ENCODE measurements at places on chromosomes 6 and 20.
A peak's percentile ranks its signal among the peaks of the same experiment; 100 is the strongest.

DNA sequence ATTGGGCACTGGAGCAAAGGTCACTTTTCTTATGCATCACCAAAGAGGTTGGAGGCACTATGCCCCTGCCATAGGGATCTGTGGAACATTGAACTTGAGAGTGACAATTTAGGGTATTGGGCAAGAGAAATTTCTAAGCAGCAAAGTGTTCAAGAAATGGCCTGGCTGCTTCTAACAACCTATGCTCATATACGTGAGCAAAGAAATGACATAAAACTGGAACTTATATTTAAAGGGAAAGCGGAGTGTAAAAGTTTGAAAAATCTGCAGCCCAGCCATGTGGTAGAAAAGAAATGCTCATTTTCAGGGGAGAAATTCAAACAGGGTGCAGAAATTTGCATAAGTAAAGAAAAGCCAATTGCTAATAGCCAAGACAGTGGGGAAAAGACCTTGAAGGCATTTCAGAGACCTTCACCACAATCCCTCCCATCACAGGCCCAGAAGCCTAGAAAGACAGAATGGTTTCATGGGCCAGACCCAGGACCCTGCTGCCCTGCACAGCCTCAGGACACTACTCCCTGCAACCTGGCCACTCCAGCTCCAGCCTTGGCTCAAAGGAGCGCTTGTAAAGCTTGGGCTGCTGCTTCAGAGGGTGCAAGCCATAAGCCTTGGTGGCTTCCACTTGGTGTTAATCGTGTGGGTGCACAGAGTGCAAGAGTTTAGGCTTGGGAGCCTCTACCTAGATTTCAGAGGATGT, 24.4 kb downstream of the NCR2 start:
- no peak for DNase-seq

DNA sequence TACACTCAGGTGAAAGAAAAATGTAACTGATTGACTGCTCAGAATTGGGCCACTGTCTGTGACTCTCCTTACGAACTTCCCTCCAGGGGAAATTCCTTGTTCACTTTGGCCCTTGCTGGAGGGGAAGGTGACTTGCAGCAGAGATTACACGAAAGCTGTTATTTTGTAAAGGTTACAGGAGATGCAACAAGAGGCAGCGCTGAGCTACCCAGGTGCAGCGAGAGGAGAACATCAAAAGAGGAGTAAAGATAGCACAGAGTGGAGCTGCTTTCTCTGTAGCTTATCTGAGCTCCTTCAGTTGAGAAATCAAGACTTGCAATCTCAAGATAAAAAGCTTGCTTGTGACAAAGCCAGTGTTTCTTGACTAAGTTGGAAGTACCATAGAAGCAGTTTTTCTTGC, 144.6 kb downstream of the ARHGAP18 start:
- no peak for DNase-seq

DNA sequence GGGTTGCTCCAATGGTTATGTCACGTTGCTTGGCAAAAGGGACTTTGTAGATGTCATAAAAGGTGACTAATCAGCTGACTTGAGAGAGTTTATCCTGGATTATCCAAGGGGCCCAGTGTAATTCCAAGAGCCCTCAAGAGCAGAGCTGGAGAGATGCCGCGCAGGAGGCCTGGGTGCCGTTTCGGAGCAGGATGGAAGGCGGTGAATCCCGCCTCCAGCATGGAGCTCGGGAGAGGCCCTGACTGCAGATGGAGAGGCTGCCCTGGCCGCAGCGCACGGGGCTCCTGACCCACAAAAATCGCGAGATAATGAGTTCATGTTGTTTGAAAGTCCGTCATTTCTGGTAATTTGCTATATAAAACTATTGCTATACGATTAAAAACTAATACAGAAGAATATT, 219.8 kb downstream of the ZDHHC14 start:
- no peak for DNase-seq

DNA sequence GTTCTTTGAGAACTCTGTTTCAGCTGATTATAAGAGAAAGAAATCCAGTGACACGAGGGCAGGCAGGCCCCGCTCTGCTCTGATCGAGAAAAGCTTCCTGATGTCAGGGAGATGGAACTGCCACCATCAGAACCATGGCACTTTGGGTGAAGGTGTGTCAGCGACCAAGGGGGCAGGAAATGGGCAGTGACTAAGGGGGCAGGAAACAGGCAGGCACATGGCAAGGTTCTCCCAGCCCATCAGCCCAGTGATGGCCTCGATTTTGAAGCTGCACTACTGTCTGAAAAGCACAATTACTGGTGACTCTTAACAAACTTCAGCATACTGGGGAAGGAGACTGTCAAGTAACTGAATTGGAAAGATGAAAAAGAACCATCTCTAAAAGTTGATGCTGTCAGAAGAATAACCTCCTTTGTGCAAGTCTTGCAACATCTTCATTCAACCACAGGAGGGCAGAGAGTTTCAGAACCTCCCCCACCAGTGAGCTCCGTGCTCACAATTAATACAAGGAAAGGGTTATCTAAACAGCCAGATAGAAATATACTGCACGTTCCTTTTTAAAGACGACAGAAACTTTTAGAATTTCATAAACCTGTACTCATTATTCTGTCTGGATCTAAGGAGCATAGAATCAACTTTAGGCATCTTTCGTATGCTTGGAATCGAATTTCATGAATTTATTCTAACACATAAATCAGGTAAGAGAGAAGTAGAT, 39.1 kb downstream of the TMX4 start:
- peak; percentile 45 for DNase-seq

DNA sequence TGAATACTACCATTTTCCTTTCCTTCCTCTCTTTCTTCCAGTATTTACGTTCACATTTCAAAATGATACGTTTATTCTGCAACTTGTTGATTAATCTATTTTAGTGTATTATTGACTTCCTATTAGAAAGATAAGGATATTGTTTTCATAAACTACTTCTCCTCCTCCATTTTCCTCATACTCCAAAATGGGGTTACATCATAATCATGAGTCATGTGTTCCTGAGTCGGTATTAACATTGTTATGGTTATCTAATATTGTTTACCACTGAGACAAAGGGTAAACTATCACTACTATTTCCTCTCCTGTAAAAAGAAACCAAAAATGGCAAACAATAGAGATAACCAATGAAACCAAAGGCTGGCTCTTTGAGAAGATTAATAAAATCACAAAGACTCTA, 126.5 kb upstream of the CDYL start:
- DNase-seq = no peak

- DNase-seq = no peak
These were observed 20.3 kb downstream of the MBOAT1 start for GRCh38 chr6:20191992-20192391.

DNA sequence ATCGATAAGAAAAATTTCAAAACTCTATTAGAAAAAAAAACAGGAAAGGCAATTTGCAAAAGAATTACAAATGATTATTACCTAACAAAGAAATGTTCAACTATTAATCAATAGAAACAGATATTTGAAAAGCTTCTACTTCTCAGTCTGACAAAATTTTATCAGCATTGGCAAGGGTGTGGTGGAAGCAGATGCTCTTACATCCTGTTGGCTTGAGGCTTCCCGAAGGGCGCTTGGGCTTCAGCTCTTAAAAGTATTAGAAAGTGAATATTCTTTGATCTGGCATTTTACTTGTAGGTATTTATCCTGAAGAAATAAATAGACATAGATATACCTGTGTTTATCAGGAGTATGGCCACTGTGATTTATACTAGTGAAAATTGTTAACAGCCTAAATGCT, 38.7 kb downstream of the SLC35D3 start:
- no peak for DNase-seq

GRCh38 chr6:32369660-32370059, 2.0 kb downstream of the TSBP1 start:
- peak; percentile 31 for DNase-seq

- no peak for DNase-seq
These were observed 1.9 kb downstream of the MRPS26 start for GRCh38 chr20:3047486-3048419.

GRCh38 chr6:38346291-38347079, 293.2 kb downstream of the BTBD9 start:
- no peak for DNase-seq

GRCh38 chr6:29828471-29828797, 809 bp downstream of the HLA-G start:
- DNase-seq = peak; percentile 52

GRCh38 chr6:137754866-137755265, 112.2 kb upstream of the TNFAIP3 start:
- no peak for DNase-seq

All from activated CD8-positive, alpha-beta T cell treated with anti-CD3 and anti-CD28 coated beads for 36 hours (primary cell).